ENCODE measurements at places on chromosomes 6 and 20. TPM values are rescaled to one million over a fixed set of nuclear protein-coding genes. Genes with fewer than 3 reads are reported as not detected.
A peak's percentile ranks its signal among the peaks of the same experiment; 100 is the strongest.

- no peak overlapping the region for H3K4me3 ChIP-seq
- H3K27me3 ChIP-seq = no peaks in the 10 kb centered on the region
- H3K36me3 ChIP-seq = peaks cover 5% of the 10 kb centered on the region
- H3K27ac ChIP-seq = peak overlapping the region; percentile 70
- peaks cover 36% of the 10 kb centered on the region for H3K4me1 ChIP-seq
Observed at GRCh38 chr20:35252037-35252461, 25.6 kb downstream of the MMP24 start.

- H3K4me3 ChIP-seq = no peak overlapping the region
- H3K27ac ChIP-seq = no peak overlapping the region
- H3K36me3 ChIP-seq = no peaks in the 10 kb centered on the region
- H3K27me3 ChIP-seq = no peaks in the 10 kb centered on the region
- DNase-seq = no peak
- peaks cover 11% of the 10 kb centered on the region for H3K4me1 ChIP-seq
Observed at GRCh38 chr6:135018052-135018451, 36.6 kb downstream of the HBS1L start.

- H3K4me3 ChIP-seq = no peak overlapping the region
- H3K27ac ChIP-seq = no peak overlapping the region
- no peaks in the 10 kb centered on the region for H3K27me3 ChIP-seq
- H3K4me1 ChIP-seq = no peaks in the 10 kb centered on the region
- no peaks in the 10 kb centered on the region for H3K36me3 ChIP-seq
Observed at GRCh38 chr6:158970640-158971275, 29.2 kb downstream of the RSPH3 start.

GRCh38 chr6:165770397-165771082 lies 107.5 kb upstream of the PDE10A start:
- DNase-seq = no peak
- no peak overlapping the region for H3K4me3 ChIP-seq
- no peaks in the 10 kb centered on the region for H3K36me3 ChIP-seq
- H3K4me1 ChIP-seq = no peaks in the 10 kb centered on the region
- no peak overlapping the region for H3K27ac ChIP-seq

GRCh38 chr6:1962201-1962600 lies 283.2 kb downstream of the GMDS start:
- no peaks in the 10 kb centered on the region for H3K4me1 ChIP-seq
- no peaks in the 10 kb centered on the region for H3K27me3 ChIP-seq
- DNase-seq = no peak
- no peak overlapping the region for H3K4me3 ChIP-seq
- H3K36me3 ChIP-seq = peaks cover 5% of the 10 kb centered on the region

The C20orf144 gene
- total RNA-seq = 0.17 TPM
